ENCODE measurements at places on chromosomes 6 and 20.

DNA sequence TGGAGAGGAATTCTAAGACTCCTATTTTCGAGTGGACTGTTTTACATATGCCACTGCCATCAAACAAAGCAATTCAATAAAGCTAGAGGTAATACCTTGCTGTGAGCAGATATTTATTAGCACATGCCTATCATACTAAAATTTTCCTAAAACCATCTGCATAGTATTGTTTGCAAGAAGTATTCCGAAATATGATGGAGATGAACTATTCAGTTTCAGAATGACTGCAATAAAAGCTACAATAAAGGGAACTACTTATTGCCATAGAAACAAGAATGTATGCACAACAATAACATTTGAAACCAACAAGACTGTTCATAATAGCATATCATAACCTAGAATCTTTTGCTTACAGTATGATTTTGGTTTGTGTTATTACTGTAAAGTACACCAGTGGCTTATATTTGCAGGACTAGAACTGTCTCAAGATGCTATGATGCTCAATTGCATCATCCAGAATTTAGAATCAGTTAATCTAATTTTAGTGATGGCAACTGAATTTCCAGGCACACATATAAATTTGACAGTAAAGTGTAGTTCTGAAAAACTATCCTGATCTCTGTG is 144.3 kb downstream of the GRIK2 start:
- DNase-seq: no peak

DNA sequence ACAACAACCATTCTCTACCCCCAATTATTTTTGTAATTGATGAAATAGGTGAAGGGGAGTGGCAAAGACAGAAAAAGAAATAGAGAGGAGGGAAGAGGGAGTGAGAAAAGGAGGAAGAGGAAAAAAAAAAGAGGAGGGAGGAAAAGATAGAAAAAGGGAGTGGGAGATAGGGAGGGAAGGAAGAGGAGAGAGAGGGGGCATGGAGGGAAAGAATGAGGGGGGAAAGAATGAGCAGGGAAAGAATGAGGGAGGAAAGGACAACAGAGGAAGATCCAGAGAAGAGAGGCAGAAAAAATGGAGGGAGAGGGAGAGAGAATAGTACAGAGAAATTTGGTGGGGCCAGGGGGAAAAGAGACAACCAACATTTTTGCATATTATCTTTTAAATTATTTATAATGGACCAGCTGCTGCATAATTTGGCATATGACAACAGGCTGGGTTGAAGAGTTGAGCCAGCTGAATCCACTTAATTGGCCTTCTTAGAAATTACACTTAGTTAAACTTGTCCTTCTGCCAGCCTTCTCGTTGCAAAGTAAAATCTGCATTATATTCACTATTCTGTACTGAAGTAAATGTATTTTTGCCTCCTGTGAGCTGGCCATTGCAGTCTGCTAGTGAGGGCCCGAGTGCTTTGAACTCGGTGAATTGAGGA is 101.0 kb downstream of the ARHGAP18 start:
- no peak for DNase-seq

DNA sequence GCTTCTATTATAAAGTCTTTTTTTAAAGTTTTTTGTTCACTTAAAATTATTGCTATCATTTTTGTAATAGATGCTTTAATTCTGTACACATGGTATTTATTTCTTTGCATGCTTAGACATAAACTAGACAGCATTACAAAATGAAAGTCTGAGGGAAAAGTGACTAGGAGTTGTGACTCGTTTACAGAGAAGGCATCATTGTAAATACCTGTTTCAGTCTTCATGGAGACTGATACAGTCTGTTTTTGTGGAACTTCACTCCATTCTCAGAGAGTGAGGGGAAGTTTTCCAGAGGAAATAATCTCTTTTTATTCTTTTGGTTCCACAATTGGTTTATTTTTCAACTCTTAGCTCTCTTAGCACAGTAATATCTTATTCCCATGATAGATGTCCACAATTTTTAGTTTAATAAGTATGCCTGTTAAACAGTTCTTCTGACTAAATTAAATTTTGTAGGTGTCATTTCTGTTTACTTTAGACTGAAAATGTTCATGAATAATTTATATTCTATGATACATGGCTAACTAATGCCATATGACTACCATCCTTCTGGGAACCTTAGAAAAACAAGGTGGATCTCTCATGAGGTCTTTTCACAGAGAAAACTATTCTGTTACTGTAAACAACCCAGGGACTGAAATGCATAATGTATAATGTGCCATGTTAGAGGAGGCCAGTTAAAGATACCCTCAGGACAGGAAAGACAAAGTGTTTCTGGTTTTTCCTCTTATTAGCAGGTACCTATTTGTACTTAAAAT is 69.2 kb downstream of the MYO6 start:
- DNase-seq: no peak

GRCh38 chr6:95741045-95741444 is 163.7 kb downstream of the MANEA start:
- DNase-seq: no peak

Data from NCI-H1092 treated with DMSO at 0.1 percent for 48 hours (cell line).